Ureter (tissue), 1 donor: ENCODE measurements at places on chromosomes 13 and 19. TPM values are rescaled to one million over a fixed set of nuclear protein-coding genes. Genes with fewer than 3 reads are reported as not detected.

The LACC1 gene
- 10.4 TPM for total RNA-seq

The GAPDHS gene
- total RNA-seq, result not detected

The ZNF230 gene
- 8.8 TPM for total RNA-seq

The APC2 gene
- 0.26 TPM for total RNA-seq

The AP1M2 gene
- total RNA-seq, result 81.4 TPM

The TGFBR3L gene
- total RNA-seq, result 2.2 TPM

The MBD3L2 gene
- not detected for total RNA-seq

The OR7C1 gene
- total RNA-seq, result not detected

The APOC4 gene
- not detected for total RNA-seq

The MISP gene
- 2.4 TPM for total RNA-seq

The JSRP1 gene
- total RNA-seq, result 0.49 TPM
